ENCODE measurements at places on chromosomes 2 and 18. TPM values are rescaled to one million over a fixed set of nuclear protein-coding genes. Genes with fewer than 3 reads are reported as not detected.

KCNG2 gene
- not detected for total RNA-seq

RNF103 gene
- total RNA-seq: 9.9 TPM

SOX11 gene
- under 0.01 TPM for total RNA-seq

COLEC11 gene
- not detected for total RNA-seq

MOGAT1 gene
- total RNA-seq: 0.24 TPM

MPP4 gene
- total RNA-seq: 24.3 TPM

CCDC85A gene
- total RNA-seq: not detected

FAM228A gene
- total RNA-seq: 0.29 TPM

EN1 gene
- not detected for total RNA-seq
